NCI-H1048 (cell line): ENCODE measurements at places on chromosomes 6 and 20.

DNA sequence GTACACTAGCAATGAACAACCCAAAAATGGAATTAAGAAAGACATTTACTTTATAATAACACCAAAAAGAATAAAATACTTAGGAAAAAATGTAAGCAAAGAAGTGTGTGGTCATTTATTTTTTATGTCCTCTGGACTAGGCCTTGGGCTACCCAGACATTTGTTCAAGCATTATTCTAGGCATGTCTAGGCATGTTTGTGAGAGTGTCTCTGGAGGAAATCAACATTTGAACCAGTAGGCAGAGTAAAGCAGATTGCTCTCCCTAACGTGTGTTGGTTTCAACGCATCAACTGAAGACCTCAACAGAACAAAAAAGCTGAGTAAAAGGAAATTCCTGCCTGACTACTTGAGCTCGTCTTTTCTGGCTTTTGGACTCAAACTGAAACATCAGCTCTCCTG is 84.5 kb downstream of the ANKEF1 start:
- no peak for DNase-seq

- no peak for DNase-seq
Measured at GRCh38 chr6:116405652-116406356, 35.1 kb downstream of the DSE start.

DNA sequence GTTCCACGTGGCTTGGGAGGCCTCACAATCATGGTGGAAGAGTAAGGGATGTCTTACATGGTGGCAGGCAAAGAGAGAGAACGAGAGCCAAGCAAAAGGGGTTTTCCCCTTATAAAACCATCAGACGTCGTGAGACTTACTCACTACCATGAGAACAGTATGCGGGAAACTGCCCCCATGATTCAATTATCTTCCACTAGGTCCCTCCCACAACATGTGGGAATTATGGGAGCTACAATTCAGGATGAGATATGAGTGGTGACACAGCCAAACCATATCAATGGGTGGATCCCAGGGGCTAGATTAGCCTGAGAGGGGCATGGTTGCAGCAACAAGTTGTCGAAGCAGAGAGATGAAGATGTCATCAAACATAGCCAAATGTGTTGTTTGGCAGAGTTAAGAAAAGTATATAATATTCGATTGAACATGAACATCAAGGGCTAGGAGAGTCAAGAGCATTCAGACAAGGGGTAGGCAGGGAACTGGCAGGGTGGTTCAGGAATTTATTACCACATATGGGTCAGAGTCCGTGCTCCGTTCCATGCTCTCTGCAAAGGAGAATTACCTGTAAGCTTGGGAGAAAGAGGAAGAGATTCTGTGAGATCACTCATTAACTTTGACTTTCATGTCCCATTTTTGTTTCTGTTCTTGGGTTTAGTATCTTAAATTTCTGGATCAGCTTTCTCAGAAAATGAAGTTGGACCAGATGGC is 98.8 kb downstream of the CCDC170 start:
- no peak for DNase-seq

GRCh38 chr20:34881689-34882088 is 5.3 kb downstream of the ACSS2 start:
- no peak for DNase-seq

DNA sequence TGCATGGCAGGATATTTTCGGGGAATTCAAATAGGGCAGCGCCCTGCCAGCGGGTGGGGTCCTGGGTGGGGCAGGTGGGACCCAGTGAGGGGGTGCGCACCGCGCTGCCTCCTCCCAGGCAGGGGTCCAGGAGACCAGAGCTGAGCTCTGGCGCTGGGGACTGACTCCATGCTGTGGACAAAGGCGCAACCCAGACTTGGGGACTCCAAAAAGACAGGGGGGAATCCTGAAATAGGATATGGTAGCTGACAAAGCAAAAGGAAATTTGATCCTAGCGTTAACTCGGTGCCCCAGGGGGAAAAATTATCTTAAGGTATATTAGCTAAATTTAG is 23.6 kb downstream of the TFAP2A start:
- DNase-seq: no peak

- DNase-seq: no peak
Measured at GRCh38 chr20:9573335-9574151, 59.2 kb downstream of the LAMP5 start.

- DNase-seq: no peak
Measured at GRCh38 chr20:51620432-51620831, 77.9 kb upstream of the NFATC2 start.

DNA sequence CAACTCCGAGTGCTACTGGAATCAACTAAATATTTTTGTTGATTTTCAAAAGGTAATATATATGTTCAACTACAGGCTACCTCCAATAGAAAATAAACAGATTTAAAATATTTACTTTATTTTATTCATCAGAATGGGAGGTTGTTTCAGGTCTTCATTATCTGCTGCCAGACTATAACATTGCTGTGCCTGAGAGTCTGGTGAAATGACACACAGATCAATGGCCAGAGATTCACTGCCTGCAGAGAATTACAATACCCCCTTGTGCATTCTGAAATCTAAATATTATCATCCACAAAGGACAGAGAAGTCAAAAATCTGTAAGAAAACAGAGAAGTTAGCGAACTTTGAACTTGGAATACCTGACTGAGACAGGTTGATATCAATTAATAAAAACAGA is 667.8 kb upstream of the GJE1 start:
- no peak for DNase-seq

DNA sequence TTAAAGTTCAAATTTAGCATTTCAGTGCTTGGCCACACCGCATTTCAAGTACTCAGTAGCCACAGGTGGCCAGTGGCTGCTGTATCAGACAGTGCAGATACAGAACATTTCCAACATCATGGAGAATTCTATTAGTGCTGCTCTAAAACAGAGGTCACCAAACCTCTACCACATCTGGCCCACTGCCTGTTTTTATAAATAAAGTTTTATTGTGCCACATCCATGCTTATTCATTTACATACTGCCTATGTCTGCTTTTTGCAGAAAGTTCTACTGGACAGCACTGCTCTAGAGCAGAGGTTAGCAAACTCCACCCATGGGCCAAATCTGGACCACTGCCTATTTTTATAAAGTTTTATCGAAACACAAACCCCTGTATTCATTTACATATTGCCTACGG is 3.7 kb upstream of the PTPRT start:
- DNase-seq: no peak
